ENCODE measurements at places on chromosomes 1 and 21.

DNA sequence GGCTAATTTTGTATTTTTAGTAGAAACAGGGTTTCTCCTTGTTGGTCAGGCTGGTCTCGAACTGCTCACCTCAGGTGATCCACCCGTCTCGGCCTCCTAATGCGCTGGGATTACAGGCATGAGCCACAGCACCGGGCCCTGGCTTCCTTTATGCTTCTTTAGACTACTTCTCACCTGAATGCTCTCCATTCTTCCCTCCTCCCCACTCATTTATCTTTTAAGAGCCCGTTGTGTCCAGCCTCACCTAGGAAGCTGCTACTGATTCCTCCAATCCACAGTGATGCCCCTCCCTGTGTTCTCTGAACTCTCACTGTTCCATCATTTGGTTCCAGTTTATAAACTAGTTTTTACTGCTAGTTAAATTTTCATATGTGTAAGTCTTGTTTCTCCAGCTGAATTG is 44.9 kb upstream of the NR5A2 start:
- DNase-seq: no peak

GRCh38 chr21:41009398-41010100 is 158.4 kb upstream of the BACE2 start:
- DNase-seq: no peak

DNA sequence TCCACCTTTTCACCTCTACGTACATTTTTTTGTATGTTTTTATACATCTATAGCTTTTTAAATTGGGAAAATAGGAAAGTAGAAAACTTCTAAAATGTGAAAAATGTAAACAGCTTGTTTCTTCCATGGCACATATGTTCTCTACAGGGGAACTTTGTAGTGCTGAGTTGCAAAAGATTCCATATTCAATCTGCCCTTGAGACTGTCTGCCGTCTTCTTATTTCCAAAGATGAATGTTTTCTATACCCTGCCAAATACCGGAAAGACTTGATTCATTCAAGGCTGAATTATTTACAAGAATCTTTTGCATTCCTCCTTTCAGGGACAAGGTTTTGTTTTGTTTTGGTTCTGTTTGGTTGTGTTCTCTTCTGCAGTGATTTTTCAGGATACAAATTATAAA is 1334.5 kb upstream of the ADGRL4 start:
- no peak for DNase-seq

- no peak for DNase-seq
Observed at GRCh38 chr1:230865062-230865817, 3.1 kb downstream of the C1orf198 start.

DNA sequence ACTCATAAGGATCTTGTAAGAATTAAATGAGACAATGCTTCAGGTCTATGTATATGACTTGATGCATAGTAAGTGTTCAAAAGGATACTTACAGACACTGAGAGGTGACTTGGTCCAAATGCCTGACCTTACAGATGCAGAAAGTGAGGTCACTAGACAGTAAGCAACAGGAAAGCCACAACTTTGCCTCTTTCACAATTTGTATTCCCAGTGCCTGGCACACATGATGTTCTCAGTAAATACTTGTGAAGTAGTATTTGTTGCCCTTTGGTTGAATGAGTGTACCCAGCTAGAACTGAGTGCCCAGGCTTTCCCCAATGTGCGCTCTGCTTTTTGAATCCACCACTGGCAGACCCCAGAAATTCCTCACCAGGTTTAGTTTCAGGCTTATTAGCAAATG is 105.1 kb downstream of the BEND5 start:
- no peak for DNase-seq

GRCh38 chr1:54268762-54269297 is 68.9 kb downstream of the MRPL37 start:
- DNase-seq: no peak

- DNase-seq: no peak
Observed at GRCh38 chr1:22646384-22646783, 3.0 kb downstream of the C1QC start.

- no peak for DNase-seq
Observed at GRCh38 chr1:220565670-220566069, 37.7 kb downstream of the MARK1 start.

Measured in D341Med (cell line).